ENCODE measurements at places on chromosomes 5 and 9.

DNA sequence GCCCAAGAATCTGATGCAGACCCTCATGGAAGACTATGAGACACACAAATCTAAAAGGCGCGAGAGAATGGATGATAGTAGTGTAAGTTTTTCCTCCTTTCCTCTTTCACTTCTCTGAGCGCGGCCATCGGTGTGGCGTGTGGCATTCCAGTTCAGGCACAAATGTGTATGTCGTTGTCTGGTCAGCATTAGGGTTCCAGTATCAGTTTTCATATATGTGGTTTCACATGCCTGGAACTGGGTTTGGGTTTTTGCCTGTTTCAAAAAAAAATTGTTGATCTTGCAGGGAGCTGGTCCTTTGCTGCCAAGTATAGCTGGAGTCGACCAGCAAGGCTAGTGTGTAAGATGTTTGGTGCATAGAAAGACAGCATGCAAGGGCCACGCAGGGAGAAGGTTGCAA is 51.5 kb downstream of the C9orf152 start:
- no peak for DNase-seq

GRCh38 chr9:130542457-130543228 is 36.7 kb upstream of the FUBP3 start:
- DNase-seq = no peak

- no peak for DNase-seq
Measured at GRCh38 chr5:157463621-157464518, 3.9 kb downstream of the NIPAL4 start.

GRCh38 chr9:68896486-68896885 is 117.4 kb downstream of the PRKACG start:
- DNase-seq = no peak

GRCh38 chr9:70772601-70773000 is 348.8 kb downstream of the TRPM3 start:
- no peak for DNase-seq

DNA sequence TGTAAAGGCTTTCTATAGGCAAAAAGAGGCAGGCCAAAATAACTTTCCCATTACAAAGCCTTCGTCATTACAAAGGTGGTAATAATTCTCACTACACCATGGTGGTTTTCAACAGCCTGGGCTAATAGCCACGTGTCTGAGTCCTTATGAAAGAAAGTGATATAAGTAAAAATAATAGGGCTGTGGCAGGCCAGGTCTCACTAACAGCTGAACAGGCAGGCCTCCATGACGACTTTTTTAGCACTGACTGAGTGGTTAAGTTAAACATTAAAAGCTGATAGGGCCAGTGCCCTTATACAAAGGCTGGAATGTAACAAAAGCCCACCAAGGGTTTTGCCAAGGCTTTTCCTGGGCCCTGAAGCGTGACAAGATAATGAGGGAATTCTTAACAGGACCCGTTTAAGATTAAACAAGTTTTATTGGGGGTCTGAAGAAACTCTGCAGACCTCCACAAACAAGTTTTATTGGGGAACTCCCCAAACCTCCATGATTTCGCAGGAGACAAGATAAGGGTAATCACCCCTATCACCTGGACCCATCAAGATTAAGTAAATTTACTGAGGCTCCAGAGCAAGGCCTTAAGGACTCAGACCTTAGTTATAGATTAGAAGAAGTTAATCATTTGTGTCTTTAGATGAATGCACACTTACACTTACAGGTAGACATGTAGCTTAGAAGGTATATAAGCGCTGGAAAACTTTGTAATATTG is 412.9 kb downstream of the CHSY3 start:
- no peak for DNase-seq

GRCh38 chr5:158880483-158881001 is 219.2 kb downstream of the EBF1 start:
- DNase-seq = no peak

DNA sequence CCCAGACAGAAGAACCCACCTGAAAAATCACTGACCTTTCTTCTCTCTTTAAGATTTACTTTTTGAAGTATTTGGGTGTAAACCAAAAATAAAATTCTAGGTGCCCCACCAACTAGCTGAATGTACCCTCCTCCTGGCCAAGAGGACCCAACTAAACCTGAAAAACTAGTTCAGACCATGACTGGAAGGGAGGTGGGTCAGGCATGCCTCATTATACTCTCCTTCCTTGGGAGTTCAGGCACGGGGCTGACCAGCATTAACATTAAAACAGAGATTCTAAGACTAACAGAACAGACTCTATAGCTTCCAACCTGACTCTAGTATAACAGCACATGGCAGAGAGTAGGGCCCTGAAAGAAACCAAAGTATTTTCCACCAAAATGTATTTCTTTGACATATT is 61.4 kb downstream of the CERT1 start:
- no peak for DNase-seq

DNA sequence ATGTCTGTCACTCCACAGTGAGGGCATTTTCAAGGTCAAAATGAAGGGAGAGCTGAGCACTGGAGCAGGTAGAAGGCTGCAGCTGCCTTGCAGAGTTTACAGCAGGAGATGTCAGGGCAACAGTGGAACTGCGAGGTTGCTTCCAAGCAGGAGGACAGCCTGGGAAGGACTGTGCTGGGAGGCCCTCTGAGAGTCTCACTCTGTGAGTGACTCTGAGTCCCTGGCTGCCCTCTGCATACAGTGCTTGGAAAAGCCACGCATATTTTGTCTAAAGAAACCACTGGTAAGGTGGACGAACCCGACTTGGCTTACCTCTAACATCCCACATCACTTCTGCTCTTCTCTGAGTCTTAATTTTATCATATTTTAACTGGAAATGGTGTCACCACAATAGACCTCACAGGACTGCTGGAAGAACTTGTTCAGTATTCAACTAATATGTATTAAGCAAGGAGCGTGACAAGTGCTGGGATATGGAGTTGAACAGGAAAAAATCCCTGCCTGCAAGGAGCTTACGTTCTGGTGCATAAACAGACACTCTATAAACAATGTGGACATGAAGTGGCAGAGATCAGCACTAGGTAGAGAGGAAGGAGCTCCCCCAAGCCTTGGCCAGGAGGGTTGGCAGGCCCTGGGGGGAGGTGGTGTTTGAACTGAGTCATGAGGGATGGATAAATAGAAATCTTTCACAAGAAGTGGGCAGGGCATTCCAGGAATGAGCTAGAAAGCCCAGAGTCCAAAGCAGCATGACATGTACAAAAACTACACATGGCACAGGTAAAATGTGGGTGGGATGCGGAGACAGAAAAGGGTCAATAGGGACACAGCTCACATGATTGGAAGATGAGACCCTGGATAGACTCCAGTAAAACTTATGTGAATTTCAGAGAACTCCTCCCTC is 64.0 kb upstream of the FOXE1 start:
- no peak for DNase-seq

GRCh38 chr5:140355546-140355945 is 4.4 kb upstream of the SLC4A9 start:
- no peak for DNase-seq

- peak; percentile 57 for DNase-seq
Measured at GRCh38 chr9:70480405-70480980, 66.0 kb upstream of the KLF9 start.

- DNase-seq = no peak
Measured at GRCh38 chr5:178389026-178389729, 156.6 kb upstream of the PHYKPL start.

DNA sequence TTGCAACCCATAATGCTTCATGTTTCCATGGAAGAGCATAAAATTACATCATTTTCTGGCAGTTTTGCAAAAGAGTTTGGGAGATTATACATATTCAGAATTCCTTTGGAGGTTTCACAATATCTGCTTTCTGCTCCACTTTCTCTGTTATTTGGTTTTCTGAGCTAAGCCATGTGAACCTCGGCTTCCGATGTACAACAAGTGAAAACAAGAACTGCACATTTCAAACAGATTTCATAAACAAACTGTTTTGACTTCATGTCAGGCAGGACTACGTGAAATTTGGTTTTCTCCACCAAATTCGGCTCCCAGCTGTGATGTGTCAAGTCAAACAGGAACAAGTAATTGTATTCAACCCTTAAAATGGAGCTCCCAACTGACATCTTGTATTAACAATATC is 609.8 kb downstream of the IRX1 start:
- no peak for DNase-seq

DNA sequence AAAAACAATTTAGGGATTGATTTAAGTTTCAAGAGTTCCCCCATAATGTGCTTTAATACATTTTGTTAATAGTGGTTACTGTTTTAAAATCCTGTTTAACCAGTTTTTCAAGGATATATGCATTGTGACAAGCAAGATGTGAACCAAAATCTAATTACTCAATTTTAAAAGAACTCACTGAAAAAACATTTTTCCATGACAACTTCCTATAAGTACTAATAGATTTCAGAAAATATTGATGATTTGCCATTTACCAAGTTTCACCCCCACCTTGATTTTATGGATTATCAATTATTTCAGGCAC is 4.9 kb upstream of the DNAJC21 start:
- no peak for DNase-seq

DNA sequence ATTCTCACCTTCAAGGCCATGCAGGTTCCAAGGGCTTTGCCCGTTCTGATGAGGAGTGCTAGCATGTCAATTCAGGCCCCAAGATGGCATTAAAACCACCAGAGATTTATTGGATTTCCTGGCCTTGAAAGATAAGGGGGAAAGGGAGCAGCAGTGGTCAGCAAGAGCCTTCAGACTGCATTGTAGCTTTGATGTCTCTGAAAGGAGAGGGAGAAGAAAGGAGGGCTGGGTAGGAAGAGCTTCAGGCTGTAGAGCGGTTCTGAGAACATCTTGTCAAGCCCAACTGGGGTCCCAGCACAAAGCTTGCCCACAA is 41.8 kb upstream of the FGF1 start:
- no peak for DNase-seq

- DNase-seq = no peak
Measured at GRCh38 chr5:138711087-138711486, 42.1 kb upstream of the CTNNA1 start.

- DNase-seq = no peak
Measured at GRCh38 chr9:138099803-138100598, 222.4 kb downstream of the CACNA1B start.

DNA sequence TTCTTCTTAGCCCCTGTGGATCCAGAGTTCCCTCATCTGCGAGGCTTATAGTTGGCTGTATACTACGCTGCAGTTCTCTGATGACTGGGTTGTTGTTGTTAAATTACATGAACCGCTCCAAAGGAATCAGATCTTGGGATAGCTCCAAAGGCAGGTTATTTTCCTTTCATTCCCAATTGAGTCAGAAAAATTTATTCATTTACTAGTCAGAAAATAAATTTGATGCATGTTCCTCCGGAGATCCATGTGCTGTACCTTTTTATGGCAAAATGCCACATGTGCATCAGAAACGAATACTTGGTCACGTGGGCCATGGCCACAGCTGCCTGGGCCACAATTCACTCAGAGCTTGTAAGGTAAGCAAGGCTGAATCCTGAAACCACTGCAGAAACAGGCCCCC is 304.0 kb downstream of the NR2F1-AS1 start:
- no peak for DNase-seq

GRCh38 chr5:74761241-74761640 is 5.7 kb downstream of the GFM2 start:
- DNase-seq = no peak

GRCh38 chr5:169764018-169764378 is 126.9 kb downstream of the DOCK2 start:
- DNase-seq = no peak

DNA sequence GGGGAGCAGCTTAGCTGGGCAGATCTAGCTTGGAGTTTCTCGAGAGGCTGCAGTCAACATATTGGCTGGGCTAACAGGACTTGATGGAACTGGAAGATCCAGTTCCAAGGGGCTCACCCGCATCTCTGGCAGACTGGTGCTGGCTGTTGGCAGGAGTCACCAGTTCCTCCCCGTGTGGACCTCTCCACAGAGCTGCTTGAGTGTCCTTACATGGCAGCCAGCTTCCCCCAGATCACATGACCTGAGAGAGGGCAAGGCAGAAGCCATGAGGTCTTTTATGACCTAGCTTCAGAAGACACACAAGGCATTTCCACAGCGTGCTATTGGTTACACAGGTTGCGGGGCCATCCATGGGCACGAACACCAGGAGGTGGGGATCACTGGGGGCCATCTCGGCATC is 26.4 kb upstream of the RXRA start:
- DNase-seq = no peak

DNA sequence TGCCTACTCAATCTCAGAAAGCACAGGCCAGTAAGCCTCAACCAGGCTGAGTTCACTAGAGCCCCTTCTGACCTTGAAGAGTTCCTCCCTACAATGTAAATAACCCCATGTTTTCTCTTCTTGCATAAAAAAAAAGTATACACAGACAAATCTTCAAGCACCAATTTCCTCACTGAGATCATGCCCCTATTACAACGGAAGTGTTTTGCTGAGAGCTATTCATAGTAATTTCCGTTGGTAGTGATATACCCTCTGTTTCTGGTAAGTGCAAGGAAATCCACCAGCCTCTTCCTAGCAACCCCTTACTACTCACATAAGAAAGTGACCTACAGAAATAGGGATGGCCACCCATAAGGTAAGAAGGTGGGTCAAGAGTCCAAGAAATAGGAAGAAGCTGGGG is 76.4 kb upstream of the TARS1 start:
- DNase-seq = no peak

GRCh38 chr9:133826289-133827085 is 88.3 kb upstream of the SARDH start:
- no peak for DNase-seq

DNA sequence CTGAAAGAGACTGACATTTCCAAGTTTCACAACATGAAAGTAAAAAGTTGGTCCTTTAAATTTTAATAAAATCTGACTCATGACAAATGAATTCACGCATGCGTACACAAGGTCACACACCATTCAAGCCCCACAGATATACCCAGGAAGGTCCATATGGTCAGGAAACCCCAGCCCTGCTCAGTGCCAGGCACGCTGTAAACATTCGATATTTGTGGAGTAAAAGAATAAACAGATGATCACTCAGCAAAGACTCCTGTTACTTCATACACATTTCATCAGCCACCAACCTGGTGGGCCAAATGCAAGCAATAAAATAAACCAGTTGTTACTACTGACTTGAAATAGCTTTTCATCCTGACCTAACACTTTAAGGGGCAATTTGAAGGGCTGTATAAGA is 158.0 kb upstream of the RETREG1 start:
- no peak for DNase-seq

GRCh38 chr5:85441853-85442252 is 1057.2 kb upstream of the EDIL3 start:
- DNase-seq = no peak

DNA sequence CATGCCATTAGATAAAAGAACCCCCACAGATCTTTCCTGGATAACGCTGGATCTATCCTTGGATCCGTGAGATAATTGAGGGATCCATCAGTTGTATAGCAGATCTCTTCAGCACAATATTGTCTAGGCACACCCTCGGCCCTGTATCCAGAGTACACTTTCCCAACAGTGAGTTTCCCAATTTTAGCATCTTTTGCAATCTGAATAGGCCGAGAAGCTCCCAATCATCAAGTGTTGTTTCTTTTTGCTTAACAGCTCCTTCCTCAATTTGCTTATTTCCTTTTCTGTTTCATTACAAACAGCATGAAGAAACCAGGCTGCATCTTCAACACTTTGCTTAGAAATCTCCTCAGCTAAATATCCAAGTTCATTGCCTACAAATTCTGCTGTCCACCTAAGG is 4.4 kb upstream of the SPTLC1 start:
- no peak for DNase-seq

- DNase-seq = no peak
Measured at GRCh38 chr5:96930589-96930988, 5.3 kb upstream of the LNPEP start.
